Activated T-helper 1 cell treated with anti-CD3 and anti-CD28 coated beads, Interleukin-2, amount 50 U/mL, for 16 hours (primary cell): ENCODE measurements at places on chromosomes 16 and 17.

- no peak for DNase-seq
Observed at GRCh38 chr17:9001559-9001958, 19.8 kb upstream of the NTN1 start.

- DNase-seq: no peak
Observed at GRCh38 chr17:45114117-45114932, 18.0 kb downstream of the PLCD3 start.

DNA sequence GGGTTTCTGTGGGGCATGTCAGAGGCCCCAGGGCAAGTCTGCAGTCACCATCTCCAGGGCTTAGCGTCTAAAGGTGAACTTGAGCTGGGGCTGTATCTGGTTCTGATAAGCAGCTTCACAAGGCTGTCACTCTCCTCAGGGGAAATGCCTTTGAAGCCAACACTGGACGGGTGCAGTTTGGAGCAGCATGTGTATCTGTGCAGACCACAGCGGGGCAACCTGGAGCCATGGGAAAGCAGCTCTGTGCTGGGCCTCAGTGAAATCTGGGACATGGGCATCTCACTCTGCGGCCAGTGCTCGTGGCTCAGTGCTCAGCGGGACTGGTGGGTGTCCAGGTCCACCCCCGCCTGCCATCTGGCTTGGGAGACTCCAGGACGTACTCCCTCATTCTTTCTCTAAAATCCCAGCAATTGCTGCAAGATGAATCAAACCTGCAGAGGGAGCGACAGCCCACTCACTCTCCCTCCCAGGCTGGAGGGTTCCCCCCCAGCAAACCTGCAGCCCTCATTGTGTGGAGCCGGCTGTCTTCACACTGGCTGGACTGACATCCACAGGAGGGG is 63.5 kb downstream of the PRMT7 start:
- no peak for DNase-seq

GRCh38 chr17:29586676-29587469 is 2.6 kb downstream of the GIT1 start:
- DNase-seq: no peak

- DNase-seq: no peak
Observed at GRCh38 chr17:7515911-7516610, 31.9 kb downstream of the POLR2A start.
